ENCODE measurements at places on chromosomes 13 and 19. TPM values are rescaled to one million over a fixed set of nuclear protein-coding genes. Genes with fewer than 3 reads are reported as not detected.

DNA sequence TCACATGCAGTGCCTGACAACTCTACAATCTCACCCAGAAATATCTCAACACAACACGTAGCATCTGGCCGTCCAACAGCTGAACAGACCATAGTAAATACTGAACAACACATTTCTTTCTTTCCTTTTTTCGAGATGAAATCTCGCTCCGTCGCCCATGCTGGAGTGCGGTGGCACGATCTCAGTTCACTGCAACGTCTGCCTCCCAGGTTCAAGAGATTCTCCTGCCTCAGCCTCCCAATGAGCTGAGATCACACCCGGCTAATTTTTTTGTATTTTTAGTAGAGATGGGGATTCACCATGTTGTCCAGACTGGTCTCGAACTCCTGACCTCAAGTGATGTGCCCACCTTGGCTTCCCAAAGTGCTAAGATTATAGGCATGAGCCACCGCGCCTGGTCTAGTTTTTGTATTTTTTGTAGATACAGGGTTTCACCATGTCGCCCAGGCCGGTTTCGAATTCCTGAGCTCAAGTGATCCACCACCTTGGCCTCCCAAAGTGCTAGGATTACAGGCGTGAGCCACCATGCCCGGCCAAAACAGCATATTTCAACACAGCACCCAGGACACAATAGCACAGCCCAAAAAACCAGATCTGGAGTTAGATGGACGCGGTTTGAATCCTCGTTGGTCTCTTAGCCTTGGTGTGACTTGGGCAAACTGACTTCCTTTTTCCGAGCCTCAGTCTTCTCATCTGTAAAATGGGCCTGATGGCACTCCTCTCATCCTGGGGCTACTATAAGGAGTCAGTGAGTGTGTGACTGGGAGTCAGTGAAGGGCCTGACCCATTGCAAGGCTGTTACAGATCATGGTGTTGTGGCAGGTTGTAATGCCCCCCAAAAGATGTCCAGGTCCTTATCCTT, 22.6 kb downstream of the CYP2A6 start:
- DNase-seq, result no peak

DNA sequence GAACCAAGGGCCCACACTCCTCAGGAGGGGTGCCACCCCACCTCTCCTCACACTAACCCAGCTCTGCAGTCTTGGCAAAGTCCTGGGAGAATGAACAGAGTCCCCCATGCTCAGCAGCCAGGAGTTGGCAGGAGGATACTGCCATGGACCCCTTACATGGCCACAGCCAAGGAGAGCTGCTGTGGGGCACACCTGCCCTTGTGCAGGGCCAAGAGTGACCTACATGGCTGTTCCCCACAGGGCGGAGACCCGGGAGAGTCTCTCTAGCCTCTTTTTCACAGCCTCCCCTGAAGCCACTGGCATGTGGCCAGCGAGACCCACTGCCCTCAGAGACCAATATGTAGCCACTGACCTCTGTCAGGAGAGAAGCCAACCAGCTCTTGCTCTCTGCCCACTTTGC, 45.9 kb upstream of the VSTM2B start:
- no peak for DNase-seq

The OXGR1 gene
- total RNA-seq, result not detected

The RXFP2 gene
- not detected for total RNA-seq
